Stimulated activated CD4-positive, alpha-beta T cell treated with anti-CD3 and anti-CD28 coated beads, Interleukin-1b, Interleukin-23, amount 100 ng/mL, for 1 hour (primary cell): ENCODE measurements at places on chromosomes 12 and 14.

GRCh38 chr14:89936654-89937185 is 17.8 kb downstream of the EFCAB11 start:
- no peak for DNase-seq

DNA sequence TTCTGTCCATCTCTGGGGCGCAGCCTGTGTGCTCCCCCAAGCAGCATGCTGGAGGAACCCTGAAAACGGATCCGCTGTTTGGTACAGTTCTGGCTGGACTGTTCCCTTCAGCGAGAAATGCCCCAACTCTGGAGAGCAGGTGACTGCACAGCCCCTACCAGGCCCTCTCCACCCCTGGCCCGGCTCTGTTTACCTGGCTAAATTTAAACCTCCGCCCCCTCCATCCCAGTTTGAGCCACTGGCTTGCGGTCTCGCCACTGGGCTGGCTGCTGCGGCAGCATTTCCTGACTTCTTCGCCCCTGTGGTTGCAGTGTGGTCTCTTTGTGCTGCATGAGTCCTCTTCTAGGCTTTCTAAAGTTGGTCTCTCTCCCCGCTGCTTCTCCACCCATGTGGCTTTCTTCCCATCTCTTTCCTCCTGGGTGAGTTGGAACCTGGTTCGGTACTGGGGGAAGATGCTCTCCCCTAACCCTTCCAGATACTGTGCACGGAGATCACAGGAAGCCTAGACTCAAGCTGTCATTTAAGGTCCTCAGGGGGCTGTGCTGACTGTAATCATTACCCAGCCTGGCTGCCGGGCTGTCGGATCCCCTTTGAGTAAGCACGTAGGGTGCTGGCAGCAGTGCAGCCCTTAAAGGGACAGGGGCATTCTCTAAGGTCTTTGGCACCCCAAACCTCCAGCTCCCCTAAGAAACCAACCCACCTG is 60.6 kb downstream of the FBXL14 start:
- DNase-seq, result no peak

DNA sequence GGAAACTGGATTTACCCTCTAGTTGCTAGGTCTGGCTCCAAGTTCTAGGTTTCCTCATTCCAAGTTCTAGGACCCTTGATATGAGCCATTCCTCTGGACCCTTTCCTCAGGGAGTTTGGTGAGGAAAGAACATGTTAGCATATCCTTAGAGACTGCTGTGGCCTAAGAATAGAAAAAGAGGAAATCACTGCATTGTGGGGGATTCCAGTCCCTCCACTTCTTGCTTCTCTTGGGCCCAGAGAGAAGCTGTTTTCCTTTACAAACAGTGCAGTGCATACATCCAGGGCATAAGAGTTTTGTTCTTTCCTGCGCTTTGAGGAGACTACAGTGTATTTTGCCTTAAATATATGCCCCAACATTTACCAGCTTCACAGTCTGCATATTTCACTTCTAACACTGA is 59.0 kb downstream of the LLPH start:
- DNase-seq, result no peak

DNA sequence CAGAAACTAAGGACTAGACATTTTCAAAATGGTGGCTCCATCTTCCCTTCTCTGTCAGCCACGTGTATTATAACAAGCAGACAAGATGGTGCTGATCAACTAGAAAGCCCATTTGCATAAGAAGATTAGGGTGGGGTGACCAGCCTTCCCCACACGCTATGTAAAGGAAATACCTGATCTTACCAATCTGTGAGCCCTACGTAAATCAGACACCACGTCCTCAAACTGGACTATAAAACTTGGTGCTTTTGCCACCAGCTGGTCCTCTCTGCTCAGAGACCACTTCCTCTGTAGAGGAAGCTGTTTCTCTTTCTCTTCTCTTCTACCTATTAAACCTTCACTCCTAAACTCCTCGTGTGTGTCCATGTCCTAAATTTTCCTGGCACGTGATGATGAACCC is 101.1 kb upstream of the PLEKHG7 start:
- DNase-seq, result no peak

DNA sequence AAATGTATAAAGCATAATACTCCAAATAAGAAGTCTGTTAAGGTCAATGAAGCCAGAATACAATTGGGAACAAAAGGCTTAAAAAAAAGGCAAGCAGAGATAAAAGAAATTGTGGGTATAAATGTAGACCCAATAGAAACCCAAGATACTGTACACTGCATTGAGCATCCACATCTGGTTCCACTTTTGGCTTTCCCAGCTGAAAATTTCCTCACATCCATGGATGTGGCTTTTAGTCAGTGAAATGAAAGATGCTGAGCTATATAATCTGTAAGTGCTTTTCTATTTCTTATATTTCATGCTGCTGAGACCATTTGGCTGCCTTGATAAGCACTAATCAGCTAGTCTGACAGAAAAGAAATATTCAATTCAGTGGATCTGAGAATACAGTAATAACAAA is 83.5 kb downstream of the PTPRR start:
- no peak for DNase-seq

GRCh38 chr14:58282925-58283593 is 15.3 kb upstream of the ARID4A start:
- DNase-seq, result no peak

DNA sequence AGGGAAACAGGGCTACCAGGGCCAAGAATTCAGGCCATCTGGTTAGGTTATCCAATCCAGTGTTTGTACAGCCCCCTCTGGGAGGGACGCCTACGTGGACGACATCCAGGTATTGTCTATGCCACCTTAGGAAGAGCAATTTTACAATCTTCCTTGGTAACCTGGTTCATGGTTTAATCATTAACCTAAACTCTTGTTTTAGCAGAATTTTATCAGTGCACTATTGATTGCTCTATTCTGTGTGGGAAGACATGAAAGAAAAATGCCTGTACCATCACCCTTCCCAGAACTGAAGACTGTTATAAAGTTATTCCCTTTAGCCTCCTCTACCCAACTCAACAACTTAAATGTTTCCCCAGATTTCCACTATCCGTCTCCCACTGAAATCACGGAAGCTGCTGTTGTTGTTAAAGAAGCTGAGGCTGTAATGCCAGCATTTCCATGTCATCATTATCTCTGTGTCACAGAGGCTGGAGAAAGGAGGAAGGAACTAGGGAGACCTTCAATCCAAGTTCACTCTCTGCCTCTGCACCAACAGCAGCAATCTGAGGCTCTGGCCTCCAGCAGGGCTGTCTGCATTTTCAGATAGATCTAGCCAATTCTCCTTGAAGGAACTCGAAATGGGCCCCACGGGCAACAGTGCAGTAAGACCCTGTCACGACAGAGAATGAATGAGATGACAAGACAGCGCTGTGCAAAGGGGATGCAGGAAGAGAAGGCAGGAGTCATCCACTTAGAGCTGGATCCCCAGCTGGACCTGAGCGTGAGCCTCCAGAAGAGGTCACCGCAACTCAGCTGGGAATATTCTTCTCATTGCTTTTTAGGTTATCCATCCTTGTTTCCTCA is 183.4 kb upstream of the GZMB start:
- DNase-seq, result no peak

DNA sequence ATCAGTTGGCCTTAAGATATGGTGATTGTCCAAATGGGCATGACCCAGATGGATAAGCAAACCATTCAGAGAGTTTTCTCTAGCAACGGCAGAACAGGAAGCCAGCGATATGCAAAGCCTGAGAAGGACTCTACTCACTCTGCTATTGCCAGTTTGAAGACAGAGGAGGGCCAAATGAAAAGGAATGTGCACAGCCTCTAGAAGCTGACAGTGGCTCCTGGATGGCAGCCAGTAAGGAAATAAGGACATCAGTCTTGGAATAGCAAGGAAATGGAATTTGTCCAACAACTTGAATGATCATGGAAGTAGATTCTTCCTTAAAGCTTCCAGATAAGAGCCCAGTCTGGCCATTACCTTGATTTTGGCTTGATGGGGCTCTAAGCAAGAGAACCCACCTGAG is 60.0 kb downstream of the TMTC2 start:
- no peak for DNase-seq

GRCh38 chr12:100576331-100577036 is 3.0 kb downstream of the GAS2L3 start:
- no peak for DNase-seq

GRCh38 chr12:71164568-71165197 is 6.9 kb upstream of the TSPAN8 start:
- DNase-seq, result no peak

DNA sequence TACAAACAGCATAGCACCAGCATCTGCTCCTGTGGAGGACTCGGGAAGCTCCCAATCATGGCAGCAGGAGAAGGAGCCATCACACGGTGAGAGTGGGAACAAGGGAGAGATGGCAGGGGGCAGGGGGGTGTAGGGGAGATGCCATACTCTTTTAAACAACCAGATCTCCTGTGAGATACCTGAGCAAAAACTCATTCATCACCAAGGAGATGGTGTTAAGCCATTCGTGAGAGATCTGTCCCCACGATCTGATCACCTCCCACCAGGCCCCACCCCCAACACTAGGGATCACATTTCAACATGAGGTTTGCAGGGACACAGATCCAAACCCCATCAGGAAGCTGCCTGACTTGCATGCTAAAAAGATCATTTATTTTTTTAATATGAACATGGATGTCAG is 499.3 kb downstream of the TMEM132D start:
- DNase-seq, result no peak

DNA sequence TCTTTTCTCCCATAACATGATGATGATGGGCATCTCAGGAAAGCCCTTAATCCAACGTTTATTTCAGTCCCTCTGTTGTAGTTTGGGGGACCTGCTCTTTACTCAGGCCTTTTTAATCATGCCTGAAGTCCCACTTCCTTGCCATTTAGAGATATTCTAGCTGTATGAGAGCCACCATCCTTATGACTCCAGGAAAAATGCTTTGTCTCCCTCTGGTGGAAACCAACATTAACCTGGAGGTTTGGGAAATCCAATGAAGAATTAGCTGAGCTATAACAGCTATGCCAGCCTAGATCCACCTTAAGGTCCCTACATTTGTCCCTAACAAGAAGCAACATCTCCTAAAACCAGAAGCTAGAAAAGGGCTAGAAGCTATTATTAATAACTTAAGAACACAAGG is 1399.1 kb downstream of the LRFN5 start:
- no peak for DNase-seq

GRCh38 chr14:21352587-21352986 is 31.2 kb downstream of the SUPT16H start:
- no peak for DNase-seq

DNA sequence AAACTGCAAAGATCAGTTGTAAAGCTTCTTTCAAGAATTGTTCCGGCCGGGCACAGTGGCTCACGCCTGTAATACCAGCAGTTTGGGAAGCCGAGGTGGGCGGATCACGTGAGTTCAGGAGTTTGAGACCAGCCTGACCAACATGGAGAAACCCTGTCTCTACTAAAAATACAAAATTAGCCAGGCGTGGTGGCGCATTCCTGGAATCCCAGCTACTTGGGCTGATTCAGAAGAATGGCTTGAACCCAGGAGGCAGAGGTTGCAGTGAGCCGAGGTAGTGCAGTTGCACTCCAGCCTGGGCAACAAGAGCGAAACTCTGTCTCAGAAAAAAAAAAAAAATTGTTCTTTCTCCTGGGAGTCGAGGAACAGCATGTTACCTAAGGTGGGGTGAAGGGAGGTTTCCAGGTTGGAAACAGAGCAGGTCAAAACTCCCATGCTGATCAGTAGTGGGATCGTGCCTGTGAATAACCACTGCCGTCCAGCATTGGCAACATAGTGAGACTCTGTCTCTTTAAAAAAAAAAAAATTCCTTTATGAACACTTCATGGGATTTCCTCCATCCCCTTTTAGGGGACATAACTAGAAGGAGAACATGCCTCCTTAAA is 13.9 kb downstream of the FBXO34 start:
- DNase-seq, result no peak

- no peak for DNase-seq
Measured at GRCh38 chr12:5582018-5582417, 150.1 kb downstream of the NTF3 start.

DNA sequence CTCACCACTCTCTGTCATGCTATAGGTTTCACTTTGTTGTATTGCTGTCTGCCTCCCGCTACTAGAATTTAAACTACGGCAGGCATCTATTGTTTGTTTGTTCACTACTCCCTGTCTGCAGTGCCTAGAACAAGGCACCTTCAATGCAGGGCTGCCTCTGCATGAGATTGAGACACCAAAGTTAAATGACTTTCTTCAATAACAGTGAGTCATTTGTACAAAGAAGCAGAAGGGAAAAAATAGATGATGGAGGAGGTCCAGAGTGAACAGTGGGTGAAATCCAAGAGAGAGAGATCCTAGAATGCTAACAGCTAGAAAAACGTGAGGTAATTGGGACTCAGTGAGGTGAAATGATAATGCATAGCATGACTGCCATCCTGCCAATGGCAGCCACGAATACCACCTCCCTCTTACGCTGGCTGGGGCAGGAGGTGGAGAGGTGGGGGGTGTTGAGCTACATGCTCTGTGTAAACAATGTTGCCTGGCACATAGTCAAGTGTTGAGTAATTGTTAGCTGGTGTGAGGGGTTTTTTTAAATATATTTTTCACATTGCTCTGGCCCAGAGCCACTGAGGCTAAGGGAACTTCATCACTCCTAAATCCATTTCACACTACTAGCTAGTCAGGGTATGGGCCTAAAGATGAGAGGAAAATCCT is 367.6 kb downstream of the RPS29 start:
- DNase-seq, result no peak

- no peak for DNase-seq
Measured at GRCh38 chr12:9103050-9103849, 12.5 kb downstream of the A2M start.

DNA sequence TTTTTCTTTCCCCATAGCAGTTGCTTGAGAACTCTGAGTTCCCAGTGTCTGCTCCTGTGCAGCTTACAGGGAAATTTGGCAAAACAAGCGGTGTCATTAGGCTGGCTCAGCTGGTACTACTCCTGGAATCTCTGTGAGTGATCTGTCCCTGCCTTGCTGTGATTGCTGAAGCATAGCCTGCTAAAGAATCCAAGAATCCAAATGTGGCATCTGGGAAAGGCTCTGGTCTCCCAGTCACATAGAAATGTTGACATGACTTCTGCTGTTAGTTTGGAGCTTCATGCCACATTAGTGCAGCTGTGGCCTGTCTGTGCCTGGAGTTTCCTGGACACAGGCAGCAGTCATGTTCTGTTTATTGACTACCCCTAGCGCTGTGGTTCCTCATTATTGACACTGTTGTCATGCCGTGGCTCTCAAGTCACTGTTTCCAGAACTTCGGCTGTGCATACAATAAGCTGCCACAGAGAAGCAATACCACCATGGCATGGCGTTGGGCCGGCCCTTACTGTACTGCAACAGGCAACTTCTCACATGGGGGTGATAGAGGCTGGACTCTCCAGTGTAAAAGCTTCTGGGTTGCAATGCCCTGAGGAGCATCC is 166.8 kb downstream of the MYRFL start:
- no peak for DNase-seq

DNA sequence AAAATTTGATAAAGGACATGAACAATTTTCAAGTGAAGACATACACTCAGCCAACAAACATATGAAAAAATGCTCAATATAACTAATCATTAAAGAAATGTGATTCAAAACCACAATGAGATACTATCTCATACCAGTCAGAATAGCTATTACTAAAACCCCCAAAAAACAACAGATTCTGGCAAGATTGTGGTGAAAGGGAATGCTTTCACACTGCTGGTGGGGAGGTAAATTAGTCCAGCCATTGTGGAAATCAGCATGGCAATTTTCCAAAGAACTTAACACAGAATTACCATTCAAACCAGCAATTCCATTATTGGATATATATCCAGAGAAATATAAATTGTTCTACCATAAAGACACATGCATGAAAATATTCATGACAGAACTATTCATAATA is 18.7 kb upstream of the TAS2R14 start:
- no peak for DNase-seq
